EH (cell line): ENCODE measurements at places on chromosomes 6 and 20.

- DNase-seq: no peak
Observed at GRCh38 chr6:22883061-22883717, 313.8 kb downstream of the HDGFL1 start.

DNA sequence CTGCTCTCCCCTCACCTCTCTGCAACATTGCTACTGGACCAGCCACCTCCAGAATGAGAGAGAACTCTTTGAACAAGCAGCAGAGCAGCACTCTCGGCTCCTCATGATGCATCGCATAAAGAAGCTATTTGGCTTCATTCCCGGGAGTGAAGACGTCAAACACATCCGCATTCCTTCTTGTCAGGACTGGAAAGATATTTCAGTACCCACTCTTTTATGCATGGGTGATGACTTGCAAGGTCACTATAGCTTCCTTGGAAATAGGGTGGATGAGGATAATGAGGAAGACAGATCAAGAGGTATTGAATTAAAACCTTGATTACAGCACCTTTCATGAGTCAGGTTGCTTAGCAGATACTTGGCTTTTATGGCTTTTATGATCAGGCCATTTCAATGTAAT lies 4.3 kb downstream of the CALHM4 start:
- DNase-seq: peak; percentile 98

DNA sequence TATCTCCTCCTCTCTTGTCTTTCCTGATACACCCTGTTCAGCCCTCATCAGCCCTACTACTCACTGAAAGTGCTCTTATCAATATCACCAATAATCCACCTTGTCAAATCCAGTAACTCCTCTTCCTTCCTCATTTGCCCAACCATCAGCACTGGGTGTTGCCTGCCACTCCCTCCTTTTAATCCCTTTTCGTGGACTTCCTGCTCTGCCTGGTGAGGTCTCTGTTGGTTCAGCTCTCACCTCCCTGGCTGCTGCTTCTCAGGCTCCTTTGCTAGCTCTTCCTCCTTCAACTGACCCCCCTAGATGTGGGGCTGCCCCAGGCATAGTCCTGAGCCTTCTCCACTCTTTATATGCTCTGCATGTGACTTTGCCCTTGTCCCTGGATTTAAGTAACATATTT lies 92.5 kb downstream of the PREP start:
- no peak for DNase-seq

DNA sequence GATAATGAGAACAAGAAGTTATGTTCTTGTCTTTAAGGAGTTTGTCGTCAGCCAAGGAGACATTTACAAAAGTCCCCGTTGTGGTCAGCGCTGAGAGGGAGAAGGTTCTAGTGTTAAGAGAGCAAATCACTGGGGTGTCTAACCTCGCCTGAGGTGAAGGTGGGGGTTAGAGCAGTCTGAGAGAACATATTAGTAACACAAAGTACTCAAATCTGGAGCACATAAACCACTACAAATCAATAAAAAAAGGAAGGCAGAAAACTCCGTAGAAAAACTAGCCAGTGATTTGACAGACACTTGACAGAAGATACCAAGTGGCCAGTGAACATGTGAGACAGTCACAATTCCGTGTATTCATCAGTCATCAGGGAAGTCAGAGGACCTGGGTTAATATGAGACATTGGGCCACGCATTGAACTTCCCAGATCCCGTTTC lies 45.4 kb downstream of the CDS2 start:
- no peak for DNase-seq

DNA sequence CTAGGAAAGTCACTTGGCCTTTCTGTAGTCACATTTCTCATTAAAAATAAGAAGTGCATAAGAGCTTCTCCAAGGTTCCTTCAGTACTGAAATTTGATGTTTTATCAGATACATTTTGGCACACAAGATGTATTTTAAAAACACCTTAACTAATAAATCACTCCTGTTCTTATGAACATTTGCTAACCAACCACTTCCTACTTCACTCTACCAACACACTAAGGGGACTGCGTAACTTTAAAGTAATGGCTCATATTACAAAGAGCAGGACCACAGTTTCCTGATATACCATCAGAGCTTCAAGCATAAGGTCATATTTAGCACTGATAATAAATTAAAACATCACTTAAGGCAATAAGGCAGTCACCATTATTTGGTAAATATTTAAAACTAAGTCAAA lies 104.4 kb downstream of the RALGAPA2 start:
- no peak for DNase-seq

GRCh38 chr20:3802524-3803239 lies 6.6 kb downstream of the CDC25B start:
- DNase-seq: no peak

GRCh38 chr6:43103253-43103876 lies 27.3 kb downstream of the PTK7 start:
- DNase-seq: no peak

DNA sequence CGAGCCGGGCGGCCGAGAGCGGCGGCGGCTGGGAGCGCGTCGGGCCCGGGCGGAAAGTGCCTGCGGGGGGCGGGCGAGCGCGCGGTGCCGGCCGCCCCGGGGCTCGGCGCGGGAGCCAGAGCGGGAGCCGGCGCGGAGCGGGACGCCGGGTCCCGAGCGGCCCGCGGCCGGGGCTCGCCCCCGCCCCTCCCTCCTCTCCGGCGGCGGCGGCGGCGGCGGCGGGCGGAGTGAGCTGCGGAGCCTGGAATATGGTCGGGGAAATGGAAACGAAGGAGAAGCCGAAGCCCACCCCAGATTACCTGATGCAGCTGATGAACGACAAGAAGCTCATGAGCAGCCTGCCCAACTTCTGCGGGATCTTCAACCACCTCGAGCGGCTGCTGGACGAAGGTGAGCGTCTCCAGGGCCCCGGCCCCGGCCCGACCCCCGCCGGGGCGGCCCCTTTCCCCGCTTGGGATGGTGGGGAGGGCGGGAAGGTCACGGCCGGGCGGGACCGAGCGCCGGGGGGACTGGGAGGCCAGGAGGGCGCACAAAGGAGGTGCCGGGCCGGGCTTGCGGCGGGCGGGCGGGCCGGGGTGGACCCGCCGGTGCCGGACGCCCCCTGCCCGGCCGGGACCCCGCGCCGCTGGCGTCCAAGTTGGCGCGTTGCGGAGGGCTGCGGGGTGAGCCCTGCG lies 565 bp downstream of the QKI start:
- DNase-seq: no peak

- DNase-seq: no peak
Observed at GRCh38 chr20:20203784-20204183, 151.5 kb downstream of the CFAP61 start.

GRCh38 chr6:105102186-105102585 lies 77.6 kb downstream of the POPDC3 start:
- DNase-seq: no peak

GRCh38 chr6:168038576-168039140 lies 40.4 kb downstream of the FRMD1 start:
- no peak for DNase-seq

DNA sequence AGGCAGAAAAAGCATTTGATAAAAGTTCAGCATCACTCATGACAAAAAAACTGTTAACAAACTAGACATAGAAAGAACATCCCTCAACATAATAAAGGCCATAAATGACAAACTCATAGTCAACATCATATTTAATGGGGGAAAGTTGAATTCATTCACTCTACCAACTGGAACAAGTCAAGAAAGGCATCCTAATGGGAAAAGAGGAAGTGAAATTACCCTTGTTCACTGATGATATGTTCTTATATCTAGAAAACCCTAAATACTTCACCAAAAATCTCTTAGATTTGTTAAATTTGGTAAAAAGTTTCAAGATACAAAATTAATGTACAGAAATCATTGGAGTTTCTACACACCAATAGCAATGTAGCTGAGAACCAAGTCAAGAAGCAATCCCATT lies 48.9 kb downstream of the GGTLC1 start:
- no peak for DNase-seq

DNA sequence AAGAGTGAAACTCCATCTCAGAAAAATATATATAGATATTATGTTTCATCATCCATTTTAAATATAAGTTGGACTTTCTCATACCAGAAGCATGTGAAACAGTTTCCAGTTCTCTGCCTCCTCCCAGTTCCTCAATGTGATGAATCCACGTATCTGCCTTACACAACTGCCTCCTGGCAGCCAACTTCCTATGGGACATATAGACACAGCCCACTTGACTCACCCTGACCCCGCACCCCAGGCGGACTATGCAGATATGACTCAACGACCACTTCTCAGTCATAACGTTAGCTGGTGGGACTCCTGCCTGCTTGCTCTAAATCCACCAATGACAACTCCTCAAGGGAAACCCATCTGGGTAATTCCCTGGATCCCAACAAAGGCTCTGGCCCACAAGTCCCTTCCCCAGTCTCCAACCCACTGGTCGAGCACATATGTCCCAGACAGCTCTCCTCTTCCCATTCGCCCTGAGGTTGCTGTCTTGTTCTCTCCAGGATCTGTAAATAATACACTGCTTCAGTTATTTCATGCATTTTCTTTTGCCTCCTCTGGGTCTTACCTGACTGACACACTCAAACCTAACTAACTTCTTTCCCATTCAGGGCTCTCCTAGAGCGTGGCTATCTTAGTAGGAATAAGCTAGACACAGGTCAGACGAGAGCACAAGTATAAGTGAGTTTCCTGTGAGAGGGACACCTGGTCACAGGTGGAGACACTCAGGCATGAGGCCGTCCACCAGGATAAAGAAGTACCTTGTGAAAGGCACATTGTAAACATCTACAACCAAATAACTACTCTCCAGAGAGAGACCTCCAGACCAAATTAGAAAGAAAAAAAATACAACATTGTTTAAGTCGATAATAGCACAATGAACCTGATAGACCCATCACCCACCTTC lies 548.5 kb downstream of the CD83 start:
- DNase-seq: peak; percentile 97

- DNase-seq: no peak
Observed at GRCh38 chr20:2394411-2395055, 13.8 kb downstream of the TGM6 start.

DNA sequence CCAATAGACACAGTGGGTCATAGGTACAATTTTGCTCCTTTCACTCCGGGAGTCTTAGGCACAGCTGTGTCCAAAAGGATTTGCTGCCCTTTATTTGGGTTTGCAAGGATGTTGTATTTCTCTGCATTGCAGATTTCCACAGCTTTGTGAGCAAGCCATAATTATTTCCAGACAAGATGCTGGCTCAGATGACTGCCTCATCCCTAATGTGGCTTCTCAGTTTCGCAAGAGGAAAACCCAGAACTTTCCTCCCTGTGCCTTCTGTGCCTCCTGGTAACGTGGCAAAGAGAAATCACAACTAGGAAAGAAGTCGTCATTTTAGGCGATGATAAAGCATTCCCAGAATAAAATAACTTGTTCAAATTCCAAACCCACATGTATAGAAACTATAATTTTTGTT lies 33.7 kb downstream of the FAM50B start:
- peak; percentile 92 for DNase-seq

DNA sequence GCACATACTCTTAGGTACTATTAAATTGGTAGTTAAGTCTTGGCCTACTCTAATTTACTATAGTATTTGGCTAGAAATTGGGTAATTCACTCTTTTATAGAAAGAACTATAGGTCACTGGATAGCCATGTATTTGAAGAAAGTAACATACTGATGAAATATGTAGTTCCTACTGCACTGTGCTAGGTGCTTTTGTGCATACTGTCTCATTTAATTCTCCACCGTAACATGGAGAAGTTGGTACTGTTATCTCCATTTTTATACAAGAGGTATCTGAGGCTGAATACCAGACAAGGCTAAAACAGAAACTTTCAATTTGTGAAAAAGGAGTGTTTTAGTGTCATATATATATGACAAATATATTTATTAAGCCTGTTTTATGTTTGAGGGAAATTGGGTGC lies 29.8 kb downstream of the AFDN start:
- no peak for DNase-seq

GRCh38 chr6:90126839-90127238 lies 169.8 kb downstream of the BACH2 start:
- no peak for DNase-seq

DNA sequence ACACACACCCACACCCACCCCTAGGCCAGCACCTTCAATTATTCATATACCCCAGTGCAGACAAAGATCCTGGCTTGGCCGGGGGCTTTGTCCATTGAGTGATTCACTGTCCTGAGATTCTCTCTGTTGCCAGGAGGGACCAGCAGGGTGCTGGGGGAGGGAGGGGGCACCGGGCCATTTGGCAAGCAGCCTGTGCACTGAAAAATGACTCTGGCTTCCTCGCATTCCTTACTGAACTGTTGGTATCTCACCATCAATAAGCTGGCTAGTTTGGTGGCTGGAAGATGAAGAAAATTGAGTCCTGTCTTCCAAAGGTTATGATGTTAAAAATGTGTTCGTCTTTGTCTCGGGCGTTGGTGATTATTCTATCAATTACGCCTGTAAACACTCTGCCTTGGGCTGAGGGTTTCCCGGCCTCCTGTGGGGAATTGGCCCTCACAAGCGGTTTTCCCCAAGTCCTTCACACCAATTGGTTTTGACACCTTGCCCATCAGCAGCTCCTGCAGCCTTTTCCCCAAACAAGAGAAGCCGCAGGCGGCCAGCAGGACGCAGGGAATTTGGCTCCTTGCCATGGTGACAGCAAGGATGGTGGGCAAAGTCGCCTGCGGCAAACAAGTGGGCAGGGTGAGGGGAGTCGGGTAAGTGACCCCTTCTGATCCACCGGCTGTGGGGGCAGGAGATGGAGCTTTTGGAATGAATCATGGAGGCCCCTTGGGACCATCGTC lies 4.9 kb downstream of the VSTM2L start:
- peak; percentile 91 for DNase-seq

DNA sequence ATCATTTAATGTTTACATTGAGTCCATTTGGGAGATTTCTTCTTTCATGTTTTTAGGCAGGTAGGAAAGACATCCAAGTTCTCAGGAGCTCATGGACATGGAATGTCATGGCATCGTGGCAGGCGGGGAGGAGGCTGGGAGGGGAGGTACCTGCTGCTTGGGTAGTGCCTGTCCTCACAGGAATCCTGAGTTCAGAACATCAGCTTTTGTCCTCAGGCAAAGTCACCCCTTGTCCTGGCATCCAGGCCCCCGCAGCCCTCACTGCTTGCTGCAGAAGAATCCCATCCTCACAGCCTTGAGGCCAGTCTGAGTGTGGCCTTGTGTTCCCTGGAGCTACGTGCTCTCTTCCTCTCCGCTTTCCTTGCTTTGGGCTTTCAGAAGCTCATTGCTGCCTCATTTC lies 157.4 kb downstream of the CFAP61 start:
- DNase-seq: no peak
